ENCODE measurements at places on chromosomes 7 and 10.

DNA sequence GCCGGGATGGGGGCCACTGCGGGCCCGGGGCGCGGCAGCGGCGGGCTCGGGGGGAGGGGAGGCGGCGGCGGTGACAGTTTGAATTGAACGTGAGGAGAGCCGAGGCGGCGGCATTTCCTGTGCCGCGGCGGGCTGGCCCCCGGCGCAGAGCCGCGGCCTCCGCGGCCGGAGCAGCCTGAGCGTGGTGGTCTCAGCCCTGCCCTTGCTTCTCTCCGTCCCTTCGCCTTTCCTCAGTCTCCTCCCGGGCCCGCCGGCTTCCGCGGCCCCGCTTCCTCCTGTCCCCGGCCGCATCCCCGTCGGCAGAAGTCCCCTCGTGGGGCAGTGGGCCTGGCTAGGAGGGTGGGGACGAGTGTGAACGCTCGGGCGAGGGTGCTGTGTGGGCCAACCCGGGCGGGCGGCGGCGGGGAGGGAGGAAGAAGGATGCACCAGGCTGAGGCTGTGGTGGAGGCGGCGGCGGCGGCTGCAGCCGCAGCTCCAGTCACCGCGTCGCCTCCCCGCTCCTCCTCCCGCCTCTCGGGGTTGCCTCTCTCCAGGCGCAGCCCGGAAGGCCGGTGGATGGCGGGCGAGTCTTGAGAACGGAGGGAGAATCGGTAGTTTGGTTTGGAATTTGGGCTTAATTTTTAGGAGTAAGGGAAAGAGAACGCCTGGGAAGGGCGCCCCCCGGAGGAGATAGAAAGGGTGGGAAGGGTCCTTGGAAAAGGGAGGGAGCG, 690 bp downstream of the SEPTIN7 start:
- DNase-seq = peak; percentile 82

DNA sequence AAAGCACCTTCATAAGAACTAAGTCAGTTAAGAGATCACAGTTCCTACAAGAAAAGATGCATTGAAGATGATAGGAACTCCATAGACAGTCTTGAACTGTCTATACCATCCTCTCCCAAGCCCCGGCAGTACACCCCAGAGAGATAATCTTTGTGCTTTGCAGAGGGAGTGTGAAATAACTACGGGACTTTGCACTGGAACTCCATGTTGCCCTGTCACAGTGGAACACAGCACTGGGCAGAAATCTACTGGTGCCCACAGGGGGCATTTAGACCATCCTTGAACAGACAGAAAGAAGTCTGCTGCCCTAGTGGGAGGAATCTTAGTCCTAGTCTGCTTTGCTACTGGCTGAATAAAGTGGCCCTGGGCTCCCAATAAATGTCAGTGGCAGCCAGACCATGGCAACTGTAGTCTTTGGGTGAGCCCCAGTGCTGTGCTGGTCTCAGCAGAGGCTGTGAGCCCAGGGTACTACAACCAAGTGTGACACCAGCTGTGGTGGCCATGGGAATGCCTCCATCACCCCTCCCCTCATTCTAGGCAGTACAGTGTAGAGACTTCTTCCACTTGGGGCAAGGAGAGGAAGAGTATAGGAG, 107.7 kb upstream of the TMEM168 start:
- no peak for DNase-seq

DNA sequence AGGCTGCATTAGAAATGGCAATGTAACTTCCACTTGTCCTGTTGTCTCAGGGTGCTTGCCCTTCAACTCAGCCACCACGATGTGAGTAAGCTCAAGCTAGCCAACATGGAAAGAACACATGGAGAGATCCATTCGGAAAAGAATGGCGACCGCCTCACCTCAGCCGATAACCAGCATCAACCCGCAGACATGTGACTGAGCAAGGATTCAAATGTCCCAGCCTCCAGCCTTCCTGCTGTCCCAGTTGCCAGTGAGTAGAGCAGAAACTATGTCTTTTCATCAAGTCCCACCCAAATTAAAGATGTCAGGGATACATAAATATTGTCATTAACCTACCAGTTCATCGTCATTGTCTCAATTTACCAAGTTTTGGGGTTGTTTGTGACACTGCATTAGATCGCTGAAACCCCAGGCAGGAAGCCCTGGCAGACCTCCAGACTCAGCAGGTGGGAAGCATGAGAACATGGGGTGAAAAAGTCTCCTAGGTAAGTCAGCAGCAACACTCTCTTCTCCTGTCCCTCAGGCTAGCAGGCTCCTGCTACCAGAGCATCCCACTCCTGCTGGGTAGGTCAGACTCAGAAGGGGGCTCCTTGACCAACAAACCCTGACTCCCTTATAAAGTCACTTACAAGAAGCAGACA, 67.0 kb downstream of the OSBPL3 start:
- no peak for DNase-seq

GRCh38 chr10:90847436-90847835, 10.4 kb downstream of the HTR7 start:
- no peak for DNase-seq

DNA sequence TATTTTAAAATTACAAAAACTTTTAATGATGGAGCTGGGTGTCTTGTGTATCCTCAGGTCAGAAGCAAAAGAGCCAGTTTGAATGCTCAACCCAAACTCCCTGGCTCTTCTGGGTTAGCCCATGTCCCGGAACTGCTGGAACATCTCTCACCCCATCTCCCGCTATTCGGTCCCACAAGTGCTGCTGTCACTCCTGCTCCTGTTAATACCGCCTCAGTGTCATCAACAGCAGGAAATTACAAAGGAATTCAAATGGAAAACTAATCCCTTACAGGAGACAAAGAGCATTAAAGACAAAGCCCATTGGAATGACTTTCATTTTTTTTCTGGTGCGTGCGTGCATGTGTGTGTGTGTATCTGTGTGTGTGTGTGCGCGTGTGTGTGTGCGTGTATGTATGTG, 112.0 kb upstream of the C7orf33 start:
- no peak for DNase-seq

- no peak for DNase-seq
Observed at GRCh38 chr7:1494447-1494846, 9.7 kb downstream of the INTS1 start.

DNA sequence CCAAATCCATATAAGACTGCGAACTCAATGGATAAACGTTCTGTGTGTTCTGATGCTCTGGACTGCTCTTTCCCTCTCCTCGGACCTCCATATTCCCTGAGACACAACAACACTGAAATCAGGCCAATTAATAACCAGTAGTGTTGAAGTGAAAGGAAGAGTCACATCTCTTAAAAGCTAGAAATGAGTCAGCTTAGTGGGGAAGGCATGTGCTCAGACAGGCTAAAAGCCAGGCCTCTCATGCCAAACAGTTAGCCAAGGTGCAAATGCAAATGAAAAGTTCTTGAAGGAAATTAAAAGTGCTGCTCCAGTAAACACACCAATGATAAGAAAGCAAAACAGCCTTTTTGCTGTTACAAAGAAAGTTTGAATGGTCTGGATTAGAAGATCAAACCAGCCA, 29.3 kb downstream of the TNS3 start:
- no peak for DNase-seq

DNA sequence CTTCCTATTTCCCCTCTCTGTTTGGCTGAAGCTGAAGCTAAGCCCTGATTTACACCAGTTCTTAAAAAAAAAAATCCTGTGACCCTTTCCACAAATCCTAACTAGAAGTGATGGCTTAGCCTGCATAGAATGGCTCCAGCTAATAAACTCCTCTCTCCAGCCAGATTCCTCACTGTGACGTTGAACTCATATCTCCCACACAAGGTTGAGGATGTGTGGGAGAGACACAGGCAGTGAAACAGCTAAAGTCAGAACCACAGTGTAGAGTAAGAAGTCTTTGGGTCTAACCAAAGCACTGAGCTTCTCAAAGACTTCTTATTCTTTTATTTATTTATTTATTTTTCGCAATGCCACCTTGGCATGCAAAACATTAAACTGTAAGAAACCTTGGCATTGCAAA, 268.3 kb downstream of the SNX13 start:
- no peak for DNase-seq

GRCh38 chr10:68330852-68331454, 911 bp upstream of the HNRNPH3 start:
- DNase-seq = no peak

DNA sequence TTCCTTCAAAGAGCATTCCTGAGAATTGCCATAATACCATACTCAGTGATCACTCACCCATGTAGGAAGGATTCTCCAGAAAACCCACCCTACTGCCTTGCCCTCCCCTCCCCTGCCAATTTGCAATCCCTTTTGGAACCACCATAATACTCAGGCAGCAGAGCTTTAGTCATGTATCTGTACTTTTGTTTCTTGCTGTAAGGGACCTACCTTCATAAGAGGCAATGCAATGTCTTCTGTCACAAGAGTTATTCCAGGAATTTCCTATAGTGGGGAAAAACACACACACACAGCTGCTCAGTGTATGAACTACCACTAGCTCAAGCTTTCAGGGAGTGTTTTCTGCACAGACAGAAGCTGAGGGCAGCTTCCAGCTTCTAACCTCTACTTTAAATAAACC, 67.0 kb downstream of the GSAP start:
- DNase-seq = no peak

DNA sequence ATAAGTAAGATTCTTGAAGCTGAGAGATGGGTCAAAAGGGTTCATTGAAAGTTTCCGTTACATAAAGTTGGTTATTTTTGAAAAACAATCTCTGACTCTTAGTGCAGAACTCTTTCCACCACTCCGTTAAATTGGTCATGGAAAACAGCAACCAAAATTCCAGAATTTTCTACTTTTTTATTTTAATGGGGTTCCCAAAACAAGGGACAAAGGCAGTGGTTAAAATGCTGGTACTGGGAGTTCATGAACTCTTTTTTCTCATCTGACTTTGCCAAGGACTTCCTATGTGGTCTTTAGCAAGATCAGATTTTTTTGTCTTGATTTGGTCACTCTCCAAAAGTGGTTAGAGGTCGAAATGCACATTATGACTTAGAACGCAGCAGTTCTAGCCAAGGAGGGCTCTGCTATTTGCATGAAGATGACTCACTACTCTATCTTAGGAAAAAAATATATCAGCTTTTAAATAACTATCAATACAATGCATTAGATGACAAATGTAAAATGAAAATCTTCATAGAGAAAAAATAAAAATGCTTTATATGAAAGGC, 145.7 kb downstream of the REEP3 start:
- DNase-seq = no peak

DNA sequence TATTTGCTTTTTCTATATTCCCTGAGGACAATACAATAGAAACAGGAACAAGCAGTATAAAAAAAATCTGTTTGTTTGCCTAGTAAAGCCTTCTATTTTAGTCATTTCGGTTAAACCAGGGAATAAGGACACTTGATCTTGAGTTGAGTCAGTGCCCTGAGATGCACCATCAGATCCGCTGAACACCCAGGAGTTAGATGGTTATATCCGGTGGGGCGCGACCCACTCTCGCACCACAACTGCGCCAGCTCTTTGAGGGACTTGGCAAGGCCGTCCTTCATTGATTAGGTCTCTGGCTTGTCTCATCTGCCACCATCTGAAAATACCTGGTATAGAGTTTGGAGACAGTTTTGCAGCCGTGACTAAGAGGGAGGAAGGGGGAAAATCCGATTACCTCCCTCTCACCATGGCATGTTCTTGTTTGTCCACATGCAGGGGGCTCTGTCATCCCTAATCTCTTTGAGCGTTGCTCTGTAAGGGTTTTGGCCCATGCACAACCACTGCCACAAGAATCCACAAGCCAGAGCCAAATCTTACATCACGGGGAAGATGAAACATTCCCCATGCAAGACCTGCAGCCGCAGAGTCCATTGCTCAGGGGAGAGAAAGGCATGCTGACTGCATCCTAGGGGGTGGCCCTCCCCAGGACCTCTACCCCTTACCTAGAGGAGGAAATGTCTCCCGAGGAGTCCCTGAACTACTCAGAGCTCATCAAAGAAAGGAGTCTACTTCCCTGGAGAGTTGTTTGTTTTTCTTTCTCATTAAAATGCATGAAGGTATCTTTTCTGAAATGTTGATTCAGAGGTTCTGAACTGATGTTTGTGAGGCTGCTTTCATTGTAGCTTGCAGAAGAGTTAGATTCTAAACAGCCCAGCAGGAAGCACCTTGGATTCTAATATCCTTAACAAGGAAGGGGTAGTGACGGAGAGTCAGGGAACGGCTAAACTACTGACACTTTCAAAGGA, 101.6 kb upstream of the FAM171A1 start:
- no peak for DNase-seq

GRCh38 chr10:48289501-48290238, 15.2 kb upstream of the FRMPD2 start:
- DNase-seq = peak; percentile 27

GRCh38 chr10:102001435-102002068, 54.4 kb downstream of the ARMH3 start:
- DNase-seq = peak; percentile 28

DNA sequence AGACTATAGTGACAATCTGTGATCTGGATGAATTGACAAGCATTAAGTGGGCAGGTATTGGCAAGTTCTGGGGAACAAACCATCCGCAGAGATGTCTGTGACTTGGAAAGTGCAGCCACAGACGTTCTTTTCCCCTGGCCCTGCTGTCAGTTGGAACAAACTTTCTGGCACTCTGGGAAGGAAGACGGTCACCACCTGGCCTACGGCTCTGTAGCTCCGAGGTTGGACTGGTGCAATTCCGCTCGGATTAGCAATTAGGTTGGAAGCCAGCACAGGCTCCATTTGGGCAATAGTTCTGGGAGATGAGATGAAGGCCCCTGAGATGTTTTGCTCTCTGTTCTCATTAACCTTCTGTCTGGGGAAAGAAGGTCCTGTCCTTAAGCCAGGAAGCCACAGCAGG, 437.5 kb downstream of the CALN1 start:
- DNase-seq = no peak

DNA sequence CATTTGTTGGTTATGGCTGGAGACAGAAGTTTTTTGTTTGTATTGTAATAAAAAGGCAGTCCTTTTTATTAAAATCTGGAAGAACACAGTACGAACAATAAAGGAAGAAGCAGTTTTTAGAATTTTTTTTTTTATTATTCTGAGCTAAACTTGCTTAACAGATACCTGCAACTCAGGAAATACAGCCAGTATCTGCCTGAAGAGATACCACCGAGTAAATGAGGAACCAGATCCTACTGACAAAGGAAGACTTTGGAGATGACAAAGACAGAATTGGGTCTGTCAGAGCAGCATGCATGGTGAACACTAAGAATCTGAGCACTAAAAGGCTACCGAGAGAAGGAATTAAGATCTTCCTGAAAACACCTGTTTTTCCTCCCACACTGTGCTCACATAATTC, 1335.9 kb upstream of the SORCS1 start:
- no peak for DNase-seq

DNA sequence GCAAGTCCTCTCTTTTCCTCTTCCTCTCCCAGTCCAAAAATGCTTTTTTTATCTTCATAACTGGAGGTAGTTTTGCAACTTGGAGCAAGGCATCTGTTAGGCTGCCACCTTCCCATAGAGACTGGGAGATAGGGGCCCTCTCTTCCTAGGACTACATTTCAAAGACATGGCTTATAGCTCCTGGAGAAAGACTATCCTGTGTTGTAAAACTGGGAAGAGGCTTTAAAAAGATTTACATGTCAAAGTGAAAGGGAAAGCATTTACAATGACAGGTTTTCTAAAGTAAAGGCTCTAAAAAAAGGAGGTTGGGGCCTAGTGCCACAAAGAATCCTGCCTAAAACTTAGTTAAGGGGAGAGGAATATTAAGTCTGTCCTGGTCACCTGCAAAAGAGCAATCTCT, 82.2 kb upstream of the SEMA3E start:
- DNase-seq = no peak

- DNase-seq = no peak
Observed at GRCh38 chr10:104036518-104037260, 49.0 kb downstream of the COL17A1 start.

GRCh38 chr10:14926722-14927416, 27.0 kb downstream of the DCLRE1C start:
- no peak for DNase-seq

Measured in CD4-positive, alpha-beta T cell treated with Interleukin-15 for 1 hour (primary cell).